Right ventricle myocardium inferior (tissue), 1 donor: ENCODE measurements at places on chromosomes 6 and 20.
A peak's percentile ranks its signal among the peaks of the same experiment; 100 is the strongest.

GRCh38 chr6:120556491-120556890 lies 777.8 kb downstream of the TBC1D32 start:
- DNase-seq: no peak

DNA sequence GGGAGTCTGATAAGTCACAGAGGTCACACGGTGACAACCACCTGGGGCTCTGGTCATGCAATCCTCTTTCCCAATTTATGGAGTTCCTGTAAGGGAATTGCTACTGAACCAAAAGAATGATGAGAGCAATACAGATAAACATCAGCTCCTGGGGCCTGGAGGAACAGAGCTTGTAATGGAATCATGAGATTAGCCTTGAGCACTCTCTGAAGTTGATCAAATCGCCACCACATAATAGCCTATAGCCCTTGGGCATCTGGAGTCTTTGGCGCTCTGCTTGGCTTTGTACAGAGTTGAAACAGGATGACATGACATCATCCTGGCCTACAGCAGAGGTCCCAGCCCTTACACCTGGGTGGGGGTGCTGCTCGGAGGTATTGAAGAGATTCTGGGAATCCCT lies 154.3 kb upstream of the DTNBP1 start:
- DNase-seq: no peak

GRCh38 chr6:5315881-5316280 lies 54.6 kb downstream of the FARS2 start:
- DNase-seq: no peak

DNA sequence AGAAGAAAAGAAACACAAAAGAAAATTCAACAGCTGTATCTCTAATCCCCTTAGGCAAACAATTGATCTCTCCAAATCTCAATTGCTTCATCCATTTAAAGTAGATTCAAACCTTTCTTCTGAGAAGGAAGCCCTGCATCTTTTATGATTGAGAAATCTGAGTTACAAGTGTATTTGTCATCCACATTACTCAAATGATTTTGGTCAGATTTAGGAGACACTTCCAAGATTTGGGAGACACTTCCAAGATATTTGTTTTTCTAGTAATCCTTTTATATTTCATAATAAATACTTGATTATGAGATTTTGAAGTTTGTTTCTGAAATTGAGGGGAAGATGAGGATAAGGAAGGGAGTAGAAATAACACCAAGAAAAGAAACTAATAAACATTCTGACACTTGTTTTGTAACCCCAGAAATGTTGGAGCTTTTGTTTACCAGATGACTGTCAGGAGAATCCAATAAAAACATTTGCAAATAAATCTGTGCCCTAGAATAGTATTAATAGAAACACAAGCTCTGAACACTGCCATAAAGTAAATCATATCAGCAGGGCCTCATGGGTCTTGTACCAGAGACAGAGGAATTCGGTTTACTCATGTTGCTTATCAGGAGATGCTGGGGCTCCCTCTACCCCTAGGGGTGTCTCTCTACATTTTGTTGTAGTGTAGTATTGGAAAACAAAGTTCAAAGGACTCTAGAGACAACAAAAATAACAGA lies 314.3 kb upstream of the NT5E start:
- DNase-seq: no peak

DNA sequence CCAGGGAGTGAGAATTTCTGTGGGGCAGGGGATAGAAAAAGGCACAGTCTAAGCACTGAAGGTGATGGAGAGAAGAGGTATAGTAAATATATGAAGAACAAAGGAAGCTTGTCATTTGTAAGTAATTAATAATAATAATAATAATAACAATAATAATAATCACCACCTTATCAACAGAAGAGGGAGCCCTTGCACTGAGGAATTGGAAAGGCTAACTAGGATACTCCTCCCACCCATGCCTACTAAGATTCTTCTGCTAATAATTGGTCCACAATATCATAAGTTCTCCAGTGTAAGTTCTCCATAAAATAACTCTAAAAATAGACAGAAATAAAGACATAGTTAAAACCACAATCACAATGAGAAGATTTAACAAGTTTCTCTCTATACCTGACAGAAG lies 912 bp upstream of the OR12D3 start:
- DNase-seq: no peak

- DNase-seq: no peak
Measured at GRCh38 chr6:99836471-99836870, 157.6 kb downstream of the MCHR2 start.

DNA sequence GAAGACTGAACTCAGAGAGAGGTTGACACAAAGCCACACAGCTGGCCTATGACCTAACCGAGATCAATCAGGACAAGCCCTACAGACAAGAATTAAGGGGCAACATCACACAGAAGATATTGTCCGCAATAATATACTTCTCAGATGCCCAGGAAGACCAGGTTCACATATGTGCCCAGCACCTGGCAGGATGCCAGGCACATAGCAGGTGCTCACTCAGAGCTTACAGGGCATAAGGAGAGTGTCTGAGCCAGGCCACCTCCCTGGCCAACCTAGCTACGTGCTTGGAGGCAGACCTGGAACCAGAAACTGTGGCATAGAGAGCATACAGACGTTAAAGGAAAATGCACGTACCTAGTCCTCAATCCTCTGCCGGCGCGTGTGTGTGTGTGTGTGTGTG lies 87.0 kb upstream of the LRFN2 start:
- DNase-seq: peak; percentile 72

- no peak for DNase-seq
Measured at GRCh38 chr6:170226647-170227046, 64.2 kb downstream of the DLL1 start.

- DNase-seq: no peak
Measured at GRCh38 chr6:97586344-97586743, 303.3 kb upstream of the MMS22L start.

DNA sequence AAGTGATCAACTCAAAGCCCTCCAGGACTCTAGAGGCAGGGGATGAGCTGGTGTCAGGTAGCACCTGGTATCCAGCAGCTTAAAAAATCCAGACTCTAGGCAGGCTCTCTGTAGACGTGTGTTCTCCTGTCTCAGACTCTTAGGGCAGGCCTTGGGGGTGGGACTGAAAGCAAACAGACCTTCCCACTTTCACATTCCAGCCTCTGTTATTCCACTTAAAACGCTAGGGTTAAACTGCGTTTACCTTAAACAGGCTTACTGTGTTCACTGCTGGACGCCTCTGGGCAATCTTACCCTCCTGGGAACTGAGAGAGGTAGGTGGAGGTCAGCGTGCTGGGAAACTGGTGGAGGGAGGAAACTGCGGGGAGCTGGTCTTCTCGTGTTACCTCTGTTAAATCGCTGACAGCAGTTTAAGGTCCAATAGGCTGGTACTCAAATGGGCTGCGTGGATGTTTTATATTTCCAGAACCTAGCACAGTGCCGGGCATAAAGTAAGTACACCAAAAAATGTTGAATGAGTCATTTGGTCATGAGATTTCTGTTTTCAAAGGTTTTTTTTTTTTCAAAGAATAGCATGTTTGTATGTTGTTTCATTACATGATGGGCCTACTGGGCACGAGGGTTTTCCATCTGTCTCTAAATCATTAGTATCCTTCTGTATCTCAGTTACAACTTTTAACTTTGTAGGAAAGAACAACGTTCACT lies at the start of gene GCNT2:
Gene GCNT2, plus strand, starts transcription at position 248 of the 705 bp plus-strand sequence. CDS start 7,561 bp downstream, outside the sequence.
- DNase-seq: no peak

DNA sequence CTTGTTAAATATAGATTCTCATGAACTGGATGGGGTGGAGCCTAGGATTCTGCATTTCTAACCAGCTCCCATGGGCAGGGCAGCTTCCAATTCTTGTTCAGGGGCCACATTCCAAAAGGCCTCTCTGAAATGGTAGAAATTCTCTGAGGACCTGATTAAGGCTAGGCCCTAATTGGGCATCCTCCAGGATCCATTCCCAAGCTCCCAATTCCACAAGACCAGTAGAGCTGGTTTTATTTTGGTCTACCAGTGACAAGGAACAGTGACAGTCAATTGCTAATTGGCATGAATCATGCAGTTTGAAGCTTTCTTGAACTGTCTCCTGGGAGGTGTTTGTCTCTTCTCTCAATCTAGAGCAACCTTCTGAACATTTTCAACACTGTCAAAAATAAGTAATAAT lies 3.0 kb downstream of the THBD start:
- DNase-seq: no peak

- DNase-seq: peak; percentile 46
Measured at GRCh38 chr20:12201289-12201991, 283.7 kb downstream of the BTBD3 start.

GRCh38 chr6:13059026-13059425 lies 269.3 kb downstream of the TBC1D7 start:
- DNase-seq: no peak

DNA sequence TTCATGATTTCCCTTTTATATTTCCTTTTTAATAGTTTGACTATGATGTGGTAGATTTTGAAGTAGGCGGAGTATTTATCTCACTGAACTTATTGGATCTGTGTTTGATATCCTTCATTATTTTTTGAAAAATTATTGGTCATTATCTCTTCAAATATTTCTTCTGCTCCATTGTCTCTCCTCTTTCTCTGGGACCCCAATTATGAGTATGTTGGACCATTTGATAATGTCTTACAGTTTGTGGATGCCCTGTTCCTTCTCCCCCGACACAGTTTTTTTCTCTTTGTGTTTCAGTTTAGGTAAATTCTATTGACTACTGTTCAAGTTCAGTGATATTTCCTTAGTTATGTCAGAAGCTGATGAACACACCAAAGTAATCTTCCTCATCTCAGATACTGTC lies 49.4 kb upstream of the COL10A1 start:
- DNase-seq: no peak

DNA sequence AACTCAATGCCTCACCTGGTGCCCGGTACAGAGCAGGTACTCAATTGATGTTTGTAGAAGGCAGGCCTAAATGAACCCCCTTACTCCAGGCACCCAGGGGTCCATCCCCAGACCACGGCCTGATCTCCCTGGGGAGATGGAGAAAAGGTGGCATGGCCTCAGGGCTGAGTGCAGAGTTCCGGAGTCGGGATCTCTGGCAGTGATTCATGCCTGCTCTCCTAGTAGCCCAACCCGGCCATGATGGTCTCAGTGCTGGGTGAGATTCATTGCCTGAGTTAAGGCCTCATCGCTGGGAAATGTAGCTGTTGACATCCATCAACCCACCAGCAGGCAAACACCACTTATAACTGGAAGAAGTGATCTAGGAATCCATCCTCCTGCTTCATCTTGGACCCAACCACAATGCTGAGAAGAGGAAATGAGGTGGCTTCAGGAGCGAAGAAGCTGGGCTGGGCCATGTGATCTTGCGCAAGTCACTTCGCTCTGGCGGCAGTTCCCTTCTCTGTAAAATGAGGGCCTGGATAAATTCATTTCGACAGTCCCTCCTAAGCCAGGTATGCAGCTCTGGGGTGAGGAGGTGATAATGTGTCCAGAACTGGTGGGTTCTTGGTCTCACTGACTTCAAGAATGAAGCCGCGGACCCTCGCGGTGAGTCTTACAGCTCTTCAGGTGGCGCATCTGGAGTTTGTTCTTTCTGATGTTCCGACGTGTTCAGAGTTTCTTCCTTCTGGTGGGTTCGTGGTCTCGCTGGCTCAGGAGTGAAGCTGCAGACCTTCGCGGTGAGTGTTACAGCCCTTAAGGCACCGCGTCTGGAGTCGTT lies 24.7 kb downstream of the ETV7 start:
- no peak for DNase-seq

DNA sequence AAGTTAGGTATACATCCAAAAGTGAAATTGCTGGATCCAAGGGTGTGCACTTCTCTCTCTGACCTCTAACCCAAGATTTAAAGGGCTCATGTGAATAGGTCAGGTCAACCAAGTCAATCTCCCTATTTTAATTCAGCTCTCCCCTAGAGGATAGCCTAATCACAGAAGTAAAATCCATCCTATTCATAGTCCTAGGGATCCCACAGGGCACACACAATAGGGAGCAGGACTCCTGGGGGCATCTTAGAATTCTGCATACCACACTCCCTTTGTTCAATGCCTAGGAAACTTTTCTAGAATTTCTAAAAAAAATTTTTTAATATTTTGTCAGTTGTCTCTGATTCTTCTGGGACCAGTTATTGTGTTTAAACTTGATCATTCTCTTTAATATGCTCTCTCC lies 35.1 kb downstream of the CST9L start:
- DNase-seq: no peak

DNA sequence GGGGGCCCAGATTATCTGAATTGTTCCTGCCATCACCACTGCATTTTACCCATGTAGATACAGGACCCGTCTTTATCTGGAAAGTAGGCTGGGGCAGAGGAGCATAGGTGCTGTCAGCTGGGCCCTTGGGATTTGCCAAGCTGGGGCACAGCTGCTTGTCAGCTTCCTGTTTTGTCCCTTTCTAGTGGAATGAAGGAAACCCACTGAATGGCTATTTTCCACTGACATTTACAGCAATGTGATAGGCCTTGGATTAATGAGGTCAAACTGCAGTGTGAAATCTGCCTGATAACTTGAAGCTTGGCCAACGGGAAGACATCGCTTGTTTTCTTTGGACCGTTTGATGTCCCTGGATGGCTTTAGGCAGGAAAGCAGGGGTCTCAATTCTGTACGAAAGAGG lies 6.7 kb downstream of the PPP1R16B start:
- DNase-seq: no peak

- DNase-seq: no peak
Measured at GRCh38 chr6:100457311-100457990, 7.3 kb downstream of the SIM1 start.

- no peak for DNase-seq
Measured at GRCh38 chr20:51350941-51351631, 191.4 kb downstream of the NFATC2 start.

DNA sequence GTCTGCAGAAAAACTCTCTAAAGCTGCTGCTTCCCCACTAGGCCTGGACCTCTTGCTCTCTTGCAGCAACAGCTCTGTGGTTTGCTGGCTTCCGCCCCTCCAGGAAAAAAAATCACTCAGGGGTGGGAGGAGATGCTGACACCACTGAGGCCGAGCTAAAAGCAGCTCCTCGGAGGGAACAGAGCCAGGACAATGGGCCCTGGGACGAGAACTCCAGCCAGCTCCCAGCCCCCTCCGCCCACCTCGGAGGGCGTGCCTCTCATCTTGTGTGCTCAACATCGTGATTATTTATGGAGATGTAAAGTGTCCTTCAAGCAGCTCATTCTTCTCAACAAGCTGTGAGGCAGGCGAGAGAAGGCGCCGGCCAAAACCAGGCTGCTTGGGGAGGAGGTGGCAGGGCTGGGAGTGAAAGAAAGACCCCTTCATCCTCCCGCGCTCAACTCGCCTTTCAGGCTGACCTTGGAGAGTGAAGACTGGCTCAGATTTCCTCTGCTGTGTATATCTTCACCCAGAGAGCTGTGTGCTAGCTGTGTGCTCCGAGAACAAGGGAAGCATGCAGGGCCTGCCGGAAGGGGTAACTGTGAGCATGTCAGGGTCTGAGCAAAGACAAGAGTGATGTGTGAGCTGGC lies 53.5 kb upstream of the LRFN2 start:
- no peak for DNase-seq

GRCh38 chr6:111750753-111751673 lies 122.2 kb downstream of the FYN start:
- DNase-seq: no peak

- DNase-seq: no peak
Measured at GRCh38 chr6:33828764-33829731, 25.2 kb upstream of the MLN start.
